Cerebellar nuclear complex (tissue), 1 donor: ENCODE measurements at places on chromosomes 16 and 17.

DNA sequence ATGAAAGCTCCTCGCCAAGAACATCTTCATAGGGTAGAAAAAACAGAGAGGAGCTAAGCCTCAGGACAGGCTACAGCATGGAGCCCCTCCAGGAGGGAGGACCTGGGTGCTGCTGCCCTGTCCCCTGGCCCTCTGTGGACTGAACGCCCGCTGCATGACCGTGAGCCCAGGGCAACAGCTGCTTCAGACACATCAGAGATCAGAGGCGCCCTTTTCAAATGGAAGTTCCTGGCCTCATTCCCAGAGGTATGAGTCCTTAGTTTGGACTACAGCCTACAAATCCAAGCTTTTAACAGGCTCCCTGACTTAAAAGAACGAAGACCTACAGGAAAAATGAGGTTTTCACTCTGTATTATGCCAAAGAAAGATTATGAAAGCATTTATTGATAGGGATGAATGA lies 48.5 kb downstream of the ZNF18 start:
- DNase-seq: no peak

- DNase-seq: no peak
Measured at GRCh38 chr17:19322129-19322505, 40.4 kb downstream of the B9D1 start.

GRCh38 chr17:66670206-66670605 lies 164.7 kb upstream of the CACNG5 start:
- DNase-seq: no peak

DNA sequence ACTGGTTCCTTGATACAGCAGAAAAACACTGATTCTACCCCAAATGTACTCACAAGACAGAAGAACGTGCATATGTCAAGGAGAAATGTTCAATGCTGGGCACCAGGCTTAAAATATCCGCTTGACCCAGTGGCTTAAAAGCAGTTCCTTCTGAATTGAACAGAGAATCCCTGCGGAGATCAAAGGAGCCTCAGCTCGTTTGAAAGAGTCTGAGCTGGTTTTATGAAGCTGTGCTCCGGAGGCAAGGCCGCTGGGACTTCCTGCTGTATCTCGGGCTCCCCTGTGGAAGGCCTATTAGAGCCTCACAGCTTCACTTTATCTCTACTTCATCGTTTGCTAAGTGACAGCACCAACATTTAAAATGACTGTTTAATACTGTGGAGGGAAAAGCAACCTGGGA lies 2.2 kb downstream of the LMF1 start:
- no peak for DNase-seq

GRCh38 chr17:11559601-11560000 lies 38.7 kb upstream of the DNAH9 start:
- DNase-seq: no peak

GRCh38 chr17:62790564-62790986 lies 17.5 kb downstream of the MARCHF10 start:
- DNase-seq: no peak

GRCh38 chr17:31015639-31016038 lies 44.8 kb downstream of the RNF135 start:
- DNase-seq: no peak

DNA sequence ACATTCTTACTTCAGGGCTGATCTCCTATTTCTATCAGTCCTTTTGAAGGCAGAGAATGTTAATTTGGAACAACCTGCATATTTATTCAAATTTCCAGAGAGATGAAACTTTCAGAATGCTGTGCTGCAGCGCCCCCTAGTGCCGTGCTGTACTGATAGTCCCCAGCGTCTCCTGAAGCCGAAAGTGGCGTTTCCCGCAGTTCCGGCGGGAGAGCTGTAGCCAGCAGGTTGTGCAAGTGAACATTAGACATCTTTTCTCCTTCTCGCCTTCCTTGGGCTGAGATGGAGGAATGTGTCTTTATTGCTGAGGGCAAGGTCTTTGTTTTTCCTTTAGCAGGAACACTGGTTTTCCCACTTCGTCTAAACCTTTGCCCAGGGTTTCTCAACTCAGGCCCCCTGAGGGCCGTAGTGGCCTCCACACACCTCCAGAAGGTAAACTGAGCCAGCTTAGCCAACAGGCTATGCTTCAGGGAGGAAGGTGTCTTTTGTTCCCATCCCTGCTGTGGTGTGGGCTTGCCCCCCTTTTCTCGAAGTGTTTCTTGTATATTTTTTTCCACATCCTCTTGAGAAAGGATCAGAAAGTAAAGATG lies 26.4 kb downstream of the USP10 start:
- DNase-seq: no peak

DNA sequence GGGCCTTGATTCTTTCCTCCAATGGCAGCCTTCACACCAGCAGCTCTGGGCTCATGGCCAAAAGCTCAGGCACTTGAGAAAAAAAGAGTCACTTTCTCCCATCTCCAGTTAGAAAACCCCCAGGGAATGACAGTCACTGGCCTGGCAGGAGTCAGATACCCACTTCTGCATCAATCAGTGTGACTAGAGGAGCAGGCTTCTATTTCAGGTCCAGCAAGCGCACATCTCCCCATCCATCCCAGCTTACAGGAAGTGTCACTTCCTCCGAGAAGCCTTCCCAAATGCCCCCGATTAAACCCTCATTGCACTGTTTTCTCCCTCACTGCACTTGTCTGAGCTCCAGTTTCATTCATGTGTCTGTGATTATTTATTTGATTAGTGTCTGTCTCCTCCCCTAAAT lies 30.4 kb upstream of the CCL1 start:
- no peak for DNase-seq

DNA sequence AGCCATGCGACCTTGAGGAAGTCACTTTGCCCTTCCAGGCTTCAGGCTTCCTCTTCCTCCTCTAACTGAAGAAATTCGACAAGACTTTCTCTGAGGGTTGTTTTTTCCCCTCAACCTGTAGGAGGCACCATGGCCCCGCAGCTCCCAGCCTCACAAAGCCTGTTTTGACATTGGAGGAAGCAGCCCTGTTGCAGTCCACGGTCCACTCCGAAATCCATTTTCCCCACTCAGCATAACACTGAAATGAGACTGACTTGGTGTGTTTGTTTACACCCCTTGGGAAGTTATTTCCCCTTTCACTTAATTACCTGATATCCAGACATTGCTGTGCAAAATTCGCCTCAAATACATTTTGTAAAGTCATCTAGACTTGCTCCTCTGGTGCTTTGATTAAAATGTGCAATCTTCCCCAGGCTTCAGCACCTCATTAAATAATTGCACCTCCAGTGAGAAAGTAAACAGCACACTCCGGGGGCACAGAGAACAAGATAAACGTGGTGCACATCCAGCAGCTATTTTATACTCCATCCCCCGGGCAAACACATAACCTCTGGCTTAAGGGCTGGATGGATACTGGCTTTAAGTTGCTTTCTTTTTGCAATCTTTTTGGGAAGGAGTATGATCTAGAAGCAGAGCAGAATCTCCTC lies 41.4 kb upstream of the PIRT start:
- no peak for DNase-seq

- DNase-seq: no peak
Measured at GRCh38 chr16:11319529-11320146, 25.6 kb upstream of the RMI2 start.

- no peak for DNase-seq
Measured at GRCh38 chr16:71867939-71868338, 16.0 kb downstream of the ZNF821 start.

DNA sequence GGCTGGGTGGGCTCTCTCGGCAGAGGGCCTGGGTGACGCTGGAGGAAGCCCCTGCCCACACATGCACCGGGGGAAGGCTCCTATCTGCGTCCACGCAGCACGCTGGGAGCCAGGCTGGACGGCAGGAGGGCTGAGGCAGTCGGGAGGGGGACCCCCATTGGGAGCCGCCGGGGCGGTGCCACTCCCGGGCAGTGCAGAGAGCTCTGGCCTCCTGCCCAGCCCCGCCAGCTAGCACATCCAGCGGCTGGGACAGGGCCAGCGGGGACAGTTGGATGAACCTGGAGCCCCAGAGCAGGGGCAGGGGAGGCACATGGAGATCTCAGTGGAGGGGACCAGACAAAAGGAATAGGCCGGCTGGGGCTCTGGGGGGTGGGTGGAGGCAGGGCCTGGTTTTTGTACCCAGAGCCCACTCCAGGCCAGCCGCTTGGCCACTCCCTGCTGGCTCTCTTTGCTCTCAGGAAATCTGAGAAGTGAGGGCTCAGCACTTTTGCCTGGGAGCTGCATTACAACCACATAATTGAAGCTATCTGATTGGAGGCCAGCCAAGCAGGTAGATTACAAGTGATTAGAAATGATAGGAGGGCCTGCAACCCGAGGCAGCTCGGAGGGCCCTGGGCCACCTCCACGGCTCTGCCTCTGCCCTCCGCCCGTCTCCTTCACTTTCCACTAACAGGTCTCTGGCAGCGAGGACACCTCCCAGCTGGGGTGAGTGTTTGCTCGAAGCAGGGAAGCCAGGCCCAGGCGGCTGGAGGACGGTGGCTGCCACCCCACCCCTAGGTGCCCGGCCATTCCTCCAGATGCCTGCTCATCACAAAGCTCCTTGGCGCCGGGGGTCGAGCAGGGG lies 40.1 kb downstream of the ENGASE start:
- DNase-seq: no peak

DNA sequence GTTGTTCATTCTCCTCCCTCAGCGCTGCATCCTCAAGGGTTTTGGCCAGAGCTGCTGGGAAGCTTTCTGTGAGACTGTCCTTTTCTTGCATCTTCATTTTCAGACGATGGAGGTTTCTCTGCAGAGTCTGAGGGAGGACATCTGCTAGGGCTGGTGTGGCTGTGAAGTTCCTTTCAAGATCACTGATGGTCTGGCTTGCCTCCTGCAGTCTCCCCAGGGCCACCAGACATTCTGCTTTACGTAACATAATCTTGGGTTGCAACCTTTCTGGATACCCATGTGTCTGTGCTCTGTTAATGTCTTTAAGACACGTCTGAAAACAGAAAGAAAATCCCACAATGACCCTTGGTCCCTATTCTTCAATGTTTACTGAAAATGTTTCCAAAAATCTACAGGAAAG lies 29.0 kb downstream of the SMYD4 start:
- no peak for DNase-seq

DNA sequence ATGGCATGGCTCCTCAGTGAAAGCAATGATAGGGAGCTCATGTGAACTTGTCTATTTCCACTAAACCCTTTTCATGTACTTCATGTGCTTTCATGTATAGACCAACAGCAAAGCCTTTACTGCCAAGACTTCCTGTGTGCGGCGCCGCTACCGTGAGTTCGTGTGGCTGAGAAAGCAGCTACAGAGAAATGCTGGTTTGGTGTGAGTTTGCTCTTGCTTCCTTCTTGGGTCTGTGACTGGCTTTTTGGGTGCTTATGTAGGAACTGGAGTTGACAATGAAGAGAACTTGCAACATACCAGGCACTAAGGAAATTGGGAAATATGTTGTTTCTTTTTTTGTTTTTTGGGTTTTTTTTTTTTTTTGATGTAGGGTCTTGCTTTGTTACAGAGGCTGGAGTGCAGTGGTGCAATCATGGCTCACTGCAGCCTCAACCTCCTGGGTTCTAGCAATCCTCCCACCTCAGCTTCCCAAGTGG lies 5.7 kb downstream of the SNX11 start:
- no peak for DNase-seq

DNA sequence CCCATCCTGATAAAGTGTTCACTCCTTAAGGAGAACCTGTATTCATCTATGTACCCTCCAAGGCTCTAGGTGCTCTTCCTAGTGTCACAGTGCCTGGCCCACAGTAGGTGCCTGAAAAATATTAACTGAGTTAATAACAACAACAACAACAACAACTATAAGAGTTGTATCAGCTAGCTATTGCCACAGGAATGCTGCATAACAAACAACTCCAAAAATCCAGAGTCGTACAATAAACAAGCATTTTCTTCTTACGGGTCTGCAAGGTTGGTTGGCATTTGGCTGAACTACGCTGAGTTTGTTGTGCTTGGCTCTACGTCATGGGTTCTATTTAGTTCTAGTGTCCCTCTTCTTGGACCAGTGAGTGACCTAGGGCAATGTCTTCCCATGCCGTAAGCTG lies 29.2 kb downstream of the TMC5 start:
- no peak for DNase-seq

GRCh38 chr16:12565423-12565822 lies 238.3 kb downstream of the CPPED1 start:
- no peak for DNase-seq

GRCh38 chr16:20673882-20674683 lies 23.4 kb downstream of the ACSM1 start:
- DNase-seq: no peak

- no peak for DNase-seq
Measured at GRCh38 chr17:79821331-79822095, 17.7 kb downstream of the CBX4 start.

DNA sequence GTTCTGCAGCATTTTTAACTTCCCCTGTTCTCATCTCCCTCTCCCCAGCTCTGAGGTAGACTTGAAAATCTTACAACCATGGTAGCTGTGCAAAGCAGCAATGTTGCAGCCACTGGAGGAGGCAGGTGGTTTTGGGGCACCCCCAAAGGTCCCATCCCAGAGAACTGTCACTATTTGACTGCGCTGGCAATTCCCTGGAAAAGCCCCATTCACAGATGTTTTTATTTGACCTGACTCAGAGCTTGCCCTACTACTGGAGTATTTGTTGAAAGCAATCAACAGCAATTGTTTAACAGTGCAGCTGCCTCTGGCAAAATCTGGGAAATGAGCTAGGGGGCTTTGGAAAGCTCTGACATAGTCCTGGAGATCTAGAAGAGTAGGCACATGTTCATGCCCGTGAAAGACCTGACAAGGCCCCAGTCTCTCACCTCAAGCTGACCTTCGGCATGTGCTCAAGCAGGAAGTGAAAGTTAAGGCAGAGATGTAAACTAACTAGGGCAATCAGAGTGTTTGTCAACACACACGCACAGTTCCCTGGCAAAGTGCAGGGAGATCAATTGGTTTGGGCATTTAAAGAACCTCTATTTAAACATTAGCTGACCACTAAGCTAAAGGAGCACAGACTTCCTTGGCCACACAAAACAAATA lies 19.7 kb upstream of the PIK3R5 start:
- DNase-seq: no peak

DNA sequence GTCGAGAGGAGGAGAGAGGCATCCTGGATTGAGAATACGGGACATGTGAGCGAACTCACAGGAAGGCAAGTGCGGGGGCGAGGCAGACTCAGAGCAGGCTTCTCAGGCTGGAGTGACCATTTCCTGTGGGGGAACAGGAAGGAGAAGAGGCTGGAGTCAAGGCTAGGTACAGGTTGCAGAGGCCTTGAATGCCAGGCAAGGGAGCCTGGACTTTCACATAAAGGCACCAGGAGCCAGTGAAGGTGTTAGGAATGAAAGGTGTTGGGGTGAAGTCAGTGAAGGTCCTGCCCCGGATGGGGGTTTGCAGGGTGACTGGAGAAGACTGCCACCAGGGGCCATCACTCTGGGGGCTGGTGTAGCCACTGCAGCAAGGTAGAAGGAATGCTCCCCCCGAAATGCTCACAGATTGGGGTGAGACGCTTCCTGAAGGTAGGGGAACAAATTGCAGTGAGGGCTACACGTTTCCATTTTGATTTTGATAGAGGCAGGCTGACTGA lies 5.3 kb upstream of the GPRC5C start:
- no peak for DNase-seq
